Retinal pigment epithelial cell (primary cell): ENCODE measurements at places on chromosomes 2 and 18.

- no peak for DNase-seq
These were observed 43.2 kb downstream of the PARD6G start for GRCh38 chr18:80204142-80204541.

DNA sequence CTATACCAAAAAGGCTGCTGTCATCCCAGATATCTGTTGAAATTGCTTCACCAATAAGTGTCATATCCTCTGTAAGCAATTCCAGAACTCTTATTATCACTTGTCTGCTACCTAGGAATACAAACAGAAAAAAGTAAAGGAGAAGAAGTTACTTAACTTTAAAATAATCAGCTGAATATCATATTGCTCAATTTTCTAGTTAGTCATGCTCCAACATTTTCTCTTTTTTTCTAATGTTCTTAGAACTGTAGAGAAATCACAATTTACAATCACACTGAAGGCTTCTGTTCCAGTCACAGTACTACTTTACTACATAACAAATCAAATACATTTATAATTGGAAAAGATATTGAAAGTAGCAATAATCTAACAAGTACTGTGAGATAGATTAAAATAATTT lies 17.4 kb downstream of the RTTN start:
- no peak for DNase-seq

GRCh38 chr2:156340804-156341451 lies 8.4 kb upstream of the NR4A2 start:
- no peak for DNase-seq

DNA sequence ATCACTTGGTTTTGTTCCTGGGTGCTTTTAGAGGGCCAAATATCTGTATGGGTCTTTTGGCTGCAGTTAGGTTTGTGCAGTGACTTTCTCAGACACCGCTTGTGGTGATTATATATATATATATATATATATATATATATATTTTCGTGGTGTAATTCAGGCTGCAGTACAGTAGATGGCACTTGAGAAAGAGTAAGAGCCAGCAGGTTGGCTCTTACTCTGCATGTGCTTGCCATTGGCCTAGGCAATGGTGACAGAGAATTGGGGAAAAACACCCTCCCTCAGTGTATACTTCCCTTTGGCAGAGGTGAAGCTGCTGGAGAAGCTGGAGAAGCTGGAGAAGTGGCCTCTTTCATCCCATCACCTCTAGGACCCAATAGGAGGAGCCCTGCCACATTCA lies 22.2 kb upstream of the MYL1 start:
- DNase-seq: no peak

GRCh38 chr2:176680916-176681516 lies 411.8 kb downstream of the MTX2 start:
- no peak for DNase-seq

DNA sequence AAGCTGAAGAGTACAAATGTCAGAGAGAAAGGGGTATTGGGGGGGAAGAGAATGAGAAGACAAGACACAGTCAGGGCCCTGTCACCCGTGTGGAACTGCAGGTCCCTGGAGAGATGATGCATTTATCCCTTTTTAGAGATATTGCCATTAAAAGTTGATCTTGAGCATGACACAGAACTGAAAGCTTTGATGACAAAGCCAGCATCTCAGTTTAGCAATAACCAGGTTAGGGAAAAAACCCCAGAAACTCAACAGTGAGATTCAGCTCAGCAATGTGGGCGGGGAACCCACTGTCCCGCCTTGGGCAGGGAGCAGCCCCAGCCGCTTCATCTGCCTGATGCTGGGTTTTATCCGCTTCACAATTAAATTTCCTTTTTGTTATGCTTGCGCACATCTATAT lies 181.1 kb downstream of the NEDD4L start:
- DNase-seq: no peak

DNA sequence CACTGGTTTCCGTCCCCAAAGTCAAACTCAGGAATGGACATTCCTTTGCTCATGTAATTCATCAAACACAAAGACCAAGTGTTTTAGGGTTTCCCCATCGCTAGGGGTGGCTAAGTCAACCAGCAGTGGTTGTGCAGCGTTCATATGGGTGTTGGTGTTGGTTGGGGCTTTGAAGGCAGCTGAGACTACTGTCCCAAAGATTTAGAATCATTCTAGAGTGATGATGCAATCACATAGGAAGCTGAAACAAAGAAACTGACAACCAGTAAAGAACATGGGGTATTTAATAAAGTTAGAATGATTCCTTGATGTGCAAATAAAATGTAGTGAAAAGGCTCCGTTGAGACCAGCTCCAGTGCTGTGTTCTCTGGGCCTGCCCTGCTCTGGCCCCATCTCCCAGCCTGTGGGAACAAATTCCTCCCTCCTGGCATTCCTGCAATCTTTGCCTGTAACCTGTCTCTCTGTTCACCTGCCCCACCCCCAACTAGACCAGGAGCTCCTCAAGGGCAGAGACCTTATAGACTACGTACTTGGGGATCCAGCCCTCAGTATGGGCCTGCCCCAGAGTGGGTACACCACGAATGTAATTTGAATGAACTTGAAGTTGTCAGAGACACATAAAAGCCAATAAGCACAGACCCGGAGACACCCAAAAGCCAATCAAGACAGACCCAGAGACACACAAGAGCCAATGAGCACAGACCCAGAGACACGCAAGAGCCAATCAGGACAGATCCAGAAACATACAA lies 191.7 kb upstream of the TWIST2 start:
- DNase-seq: no peak

DNA sequence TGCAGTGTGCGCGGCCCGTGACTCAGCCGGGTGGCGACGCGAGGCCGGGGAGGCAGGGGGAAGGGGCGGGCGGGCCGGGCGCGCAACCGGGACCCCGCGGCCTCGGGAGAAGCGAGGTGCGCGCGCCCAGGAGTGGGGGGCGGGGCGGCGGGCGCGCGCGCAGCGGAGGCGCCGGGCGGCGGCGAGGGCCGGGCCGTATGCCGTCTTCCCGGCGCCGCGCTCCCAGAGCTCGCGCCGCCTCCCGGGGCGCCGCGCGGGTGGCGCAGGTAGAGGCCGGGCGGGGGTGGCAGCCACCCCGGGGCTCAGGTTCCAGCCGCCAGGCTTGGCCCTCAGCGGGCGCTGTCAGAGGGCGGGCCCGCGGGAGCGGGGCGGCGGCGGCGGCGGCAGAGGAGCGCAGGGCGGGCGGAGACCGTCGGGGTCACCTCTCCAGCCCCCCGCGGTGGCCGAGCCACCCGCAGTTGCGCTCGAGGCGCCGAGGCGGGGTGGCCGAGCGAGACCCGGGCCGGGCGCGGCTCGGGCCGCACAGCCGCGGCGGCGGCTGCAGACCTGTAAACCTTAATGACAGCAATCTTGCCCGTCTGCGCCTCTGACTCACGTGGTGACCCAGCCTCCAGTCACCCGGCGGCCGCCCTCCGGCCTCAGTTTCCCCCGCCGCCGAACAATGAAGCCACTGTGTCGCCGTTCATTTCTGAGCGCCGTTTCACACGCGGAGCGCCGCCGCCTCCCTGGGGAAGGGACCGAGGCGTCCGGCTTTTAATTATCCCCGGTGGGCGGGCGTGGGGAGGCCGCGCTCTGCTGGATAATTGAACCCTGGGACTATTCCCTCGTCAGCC lies 25.3 kb upstream of the SMAD7 start:
- no peak for DNase-seq

DNA sequence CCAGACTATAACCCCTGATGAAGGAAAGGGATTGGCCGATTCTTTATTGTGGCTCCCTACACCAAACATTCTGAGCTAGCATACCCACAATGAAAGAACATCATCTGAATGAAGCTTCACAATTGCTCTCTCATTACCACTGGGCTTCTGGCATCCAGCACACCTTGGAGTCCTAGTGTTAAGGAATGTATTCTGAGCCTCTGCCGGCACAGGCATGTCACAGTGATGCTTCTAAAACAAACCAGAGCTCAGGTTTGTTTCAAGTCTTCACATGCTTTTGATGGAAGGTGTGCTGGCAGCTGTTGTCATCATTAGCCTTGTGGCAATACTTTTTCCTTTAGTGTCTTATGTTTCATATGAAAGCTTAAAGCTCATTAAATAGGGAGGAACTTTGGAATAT lies 76.3 kb upstream of the RBBP8 start:
- no peak for DNase-seq

GRCh38 chr18:37985126-37985525 lies 419.5 kb upstream of the CELF4 start:
- no peak for DNase-seq

GRCh38 chr2:134220344-134220974 lies 33.4 kb upstream of the MGAT5 start:
- DNase-seq: no peak

- DNase-seq: no peak
These were observed 1.3 kb downstream of the CYP27C1 start for GRCh38 chr2:127218812-127219170.

DNA sequence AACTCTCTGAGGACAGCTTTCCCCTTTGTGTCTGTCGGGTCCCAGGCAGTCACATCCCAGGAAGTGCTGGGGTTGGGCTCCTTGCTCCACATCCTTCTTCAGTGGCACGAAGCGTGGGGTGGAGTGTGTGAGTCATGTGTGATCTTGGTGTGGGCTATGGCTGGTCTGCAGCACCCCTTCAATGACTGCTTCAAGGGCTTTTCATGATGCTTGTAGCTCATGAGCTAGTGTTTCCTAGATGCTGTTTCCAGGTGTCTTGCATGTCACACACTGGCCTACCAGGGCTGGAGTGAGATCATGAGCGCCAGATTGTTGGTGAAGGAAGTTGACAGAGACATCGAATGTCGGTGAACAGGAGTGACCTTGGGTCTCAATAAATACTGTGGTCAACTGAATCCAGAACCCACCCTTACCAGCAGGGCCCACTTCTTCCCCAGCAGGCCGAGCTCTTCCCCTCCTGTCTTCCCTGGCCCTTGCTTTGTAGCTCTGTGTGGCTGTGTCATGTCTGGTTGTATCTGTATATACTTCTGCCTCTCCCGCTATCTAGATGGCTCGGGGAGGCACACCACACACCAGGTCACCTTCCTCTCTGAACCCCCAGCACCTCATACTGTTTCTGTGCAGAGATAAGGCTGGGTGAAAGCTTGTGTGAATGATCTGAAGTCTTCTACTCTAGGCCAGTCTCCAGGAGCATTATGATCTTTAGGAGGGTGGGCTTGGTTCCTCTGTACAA lies 3.8 kb downstream of the C2orf92 start:
- no peak for DNase-seq

DNA sequence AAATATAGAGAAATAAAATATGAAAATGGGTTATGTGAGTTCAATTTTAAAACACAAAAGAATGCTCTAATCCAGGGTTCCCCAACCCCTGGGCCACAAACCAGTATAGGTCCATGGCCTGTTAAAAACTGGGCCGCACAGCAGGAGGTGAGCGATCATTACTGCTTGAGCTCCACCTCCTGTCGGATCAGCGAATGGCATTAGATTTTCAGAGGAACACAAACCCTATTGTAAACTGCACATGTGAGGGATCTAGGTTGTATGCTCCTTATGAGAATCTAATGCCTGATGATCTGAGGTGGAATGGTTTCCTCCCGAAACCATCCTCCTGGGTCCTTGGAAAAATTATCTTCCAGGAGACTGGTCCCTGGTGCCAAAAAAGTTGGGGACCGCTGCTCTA lies 34.7 kb downstream of the TTR start:
- DNase-seq: no peak

- DNase-seq: no peak
These were observed 20.5 kb upstream of the ZNF236 start for GRCh38 chr18:76801567-76802505.

DNA sequence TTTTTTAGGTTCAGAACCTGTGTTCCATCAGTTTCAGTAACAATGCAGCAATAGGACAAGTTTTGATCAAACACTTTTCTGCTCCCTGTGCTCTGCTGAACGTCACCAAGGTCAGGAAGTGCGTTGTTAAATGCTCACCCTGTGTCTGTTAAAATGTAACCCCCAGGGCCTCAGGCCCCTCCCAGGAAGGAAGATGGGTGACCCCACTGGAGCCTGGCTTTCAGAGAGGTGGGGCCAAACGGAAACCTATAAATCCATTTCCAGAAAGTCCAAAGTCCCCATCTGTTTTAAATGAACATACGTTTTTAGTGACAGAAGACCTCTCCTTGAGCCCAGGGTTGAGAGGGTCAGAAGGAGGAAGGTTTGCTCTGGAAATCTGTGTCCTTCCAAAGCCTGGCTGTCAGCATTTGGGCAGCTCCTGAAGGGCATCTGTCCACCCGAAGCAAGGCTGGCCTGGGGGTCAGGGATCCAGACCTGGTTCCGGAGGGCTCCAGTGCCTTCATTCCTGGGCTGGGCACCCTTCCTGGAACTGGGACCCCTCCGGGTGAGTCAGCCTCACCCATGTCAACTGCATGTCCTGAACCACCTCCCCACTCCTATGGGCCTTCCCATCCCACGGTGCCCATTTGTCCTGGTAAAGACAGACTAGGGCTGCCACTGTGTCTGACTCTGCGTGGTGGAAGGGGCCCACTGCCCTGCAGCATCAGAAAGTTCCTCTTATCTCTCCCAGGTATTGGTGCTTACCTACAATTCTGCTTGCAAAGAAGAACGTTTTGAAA lies 117.4 kb upstream of the COPS8 start:
- DNase-seq: no peak

GRCh38 chr18:30403278-30403677 lies 639.3 kb downstream of the DSC3 start:
- no peak for DNase-seq

DNA sequence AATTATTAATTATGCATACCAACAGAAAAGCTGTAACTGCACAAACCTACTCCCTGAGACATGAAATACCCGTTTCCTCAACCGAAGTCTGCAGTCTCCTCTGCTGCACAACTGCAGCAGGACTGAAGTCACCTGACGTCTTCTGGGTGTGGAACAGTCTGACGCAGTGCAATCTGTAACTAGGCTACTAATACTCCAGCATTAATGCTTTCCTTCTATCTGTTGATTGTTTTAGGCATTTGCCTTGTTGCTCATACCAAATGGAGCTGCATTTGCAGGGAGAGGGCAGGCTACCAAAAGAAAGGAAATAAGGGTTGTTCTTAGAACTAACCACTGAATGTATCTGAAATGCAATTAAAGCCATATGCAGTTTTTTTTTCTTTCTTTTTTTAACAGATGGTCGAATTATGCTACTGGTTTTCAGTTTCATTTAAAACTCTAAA lies 40.1 kb downstream of the RTN4 start:
- peak; percentile 77 for DNase-seq

GRCh38 chr2:164742738-164743317 lies 98.8 kb downstream of the COBLL1 start:
- no peak for DNase-seq

GRCh38 chr2:7627583-7627982 lies 710.4 kb downstream of the RNF144A start:
- no peak for DNase-seq

DNA sequence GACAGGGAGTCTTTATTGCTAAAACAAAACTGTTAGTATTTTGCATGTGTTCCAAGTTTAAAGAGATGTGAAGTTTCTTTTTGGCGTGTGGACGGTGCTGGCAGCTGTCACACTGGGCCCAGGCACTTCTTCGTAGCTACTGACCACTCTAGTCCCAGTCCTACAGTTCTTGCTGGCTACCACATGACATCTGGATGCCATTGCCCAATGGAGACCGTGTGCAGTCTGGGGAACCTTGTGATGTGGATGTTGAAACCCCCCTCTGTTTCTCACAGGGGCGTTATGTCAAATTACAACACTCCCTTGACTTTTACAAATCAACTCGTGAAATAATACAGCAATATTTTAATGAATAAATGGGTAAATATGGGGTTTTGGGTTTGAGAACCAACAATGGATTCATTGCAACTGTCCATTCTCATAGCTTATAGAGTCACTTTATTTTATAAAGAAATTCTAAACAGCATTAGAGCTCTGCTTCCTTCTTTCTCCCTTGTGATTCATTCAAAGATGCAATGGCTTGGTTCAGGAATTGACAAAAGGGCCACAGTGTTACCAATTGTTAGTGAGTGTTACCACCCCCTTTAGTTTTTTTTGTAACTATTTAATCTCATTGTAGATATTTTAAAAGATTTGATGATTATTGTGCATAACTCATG lies 1.2 kb downstream of the GPD2 start:
- DNase-seq: no peak
